ENCODE measurements at places on chromosomes 5 and 9.

- no peak for DNase-seq
These were observed 47.6 kb downstream of the BASP1 start for GRCh38 chr5:17265041-17265440.

DNA sequence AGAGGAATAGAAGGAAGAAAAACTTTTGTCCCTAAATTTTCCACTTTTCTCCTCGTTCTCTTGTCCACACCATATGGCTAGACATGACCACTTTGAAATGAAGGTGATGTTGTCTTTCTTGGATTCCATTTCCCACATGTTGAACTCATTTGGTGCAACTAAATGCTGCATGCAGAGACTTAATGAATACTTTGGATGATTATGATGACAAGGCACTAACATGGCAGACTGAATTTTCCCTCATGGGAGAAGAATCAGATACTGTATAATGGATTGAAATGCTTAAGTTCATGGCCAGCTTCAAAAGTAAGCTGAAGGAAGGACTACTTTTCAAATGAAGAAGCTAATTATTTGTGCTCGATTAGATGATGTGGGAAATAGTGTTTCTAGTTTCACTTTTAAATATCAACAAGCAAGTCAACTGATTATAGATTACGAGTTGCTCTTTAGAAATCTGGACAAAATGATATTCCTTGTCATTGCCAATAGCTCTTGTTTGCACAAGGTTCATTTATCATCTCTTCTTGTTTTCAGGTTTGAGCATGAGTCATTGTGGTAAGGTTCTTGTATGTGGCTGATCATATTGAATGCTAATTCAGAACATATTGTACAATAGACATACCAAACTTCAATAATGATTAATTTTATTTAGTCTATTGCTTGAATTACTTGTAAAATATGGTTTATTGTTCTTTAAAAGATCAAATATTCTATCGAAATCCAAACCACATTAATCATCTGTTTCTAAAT lies 501.3 kb upstream of the FTMT start:
- no peak for DNase-seq

DNA sequence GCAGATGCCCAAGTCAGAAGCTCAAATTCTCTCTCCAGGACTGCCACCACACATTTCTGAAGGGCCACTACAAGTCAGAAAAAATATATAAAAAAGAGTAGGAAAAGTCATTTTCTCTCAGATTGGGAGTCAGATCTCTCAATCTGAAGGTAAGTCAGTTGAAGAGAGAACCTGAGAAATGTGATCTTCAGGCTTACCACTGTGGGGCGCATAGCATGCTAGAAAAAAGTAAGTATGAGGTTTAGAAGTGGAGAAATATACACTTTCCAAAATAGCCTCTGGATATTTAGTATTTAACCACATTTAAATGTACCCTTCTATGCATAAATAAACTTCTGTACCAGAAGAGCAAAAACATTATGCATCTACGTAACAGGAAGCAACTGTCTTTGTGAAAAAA lies 800.7 kb upstream of the CTNND2 start:
- DNase-seq: peak; percentile 18

DNA sequence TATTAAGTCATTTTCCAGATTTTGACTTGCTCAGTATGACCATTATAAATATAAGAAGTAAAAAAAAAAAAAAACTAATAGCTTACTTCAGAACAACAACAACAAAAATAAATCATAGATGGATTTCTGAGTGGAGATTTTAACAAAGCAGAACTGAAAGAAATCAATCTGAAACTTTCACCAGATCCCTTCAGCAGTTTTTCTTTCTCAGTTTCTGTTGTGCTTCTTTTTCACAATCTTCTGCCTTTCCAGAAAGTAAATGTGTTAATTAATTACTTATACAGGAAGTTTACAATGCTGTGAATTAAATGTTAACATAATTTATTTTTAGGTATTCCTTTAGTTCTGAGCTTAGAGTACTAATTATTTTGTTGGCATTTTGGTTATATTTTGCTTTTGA lies 73.5 kb downstream of the CHSY3 start:
- DNase-seq: no peak

- DNase-seq: no peak
These were observed 3.2 kb upstream of the AKNA start for GRCh38 chr9:114390952-114391351.

DNA sequence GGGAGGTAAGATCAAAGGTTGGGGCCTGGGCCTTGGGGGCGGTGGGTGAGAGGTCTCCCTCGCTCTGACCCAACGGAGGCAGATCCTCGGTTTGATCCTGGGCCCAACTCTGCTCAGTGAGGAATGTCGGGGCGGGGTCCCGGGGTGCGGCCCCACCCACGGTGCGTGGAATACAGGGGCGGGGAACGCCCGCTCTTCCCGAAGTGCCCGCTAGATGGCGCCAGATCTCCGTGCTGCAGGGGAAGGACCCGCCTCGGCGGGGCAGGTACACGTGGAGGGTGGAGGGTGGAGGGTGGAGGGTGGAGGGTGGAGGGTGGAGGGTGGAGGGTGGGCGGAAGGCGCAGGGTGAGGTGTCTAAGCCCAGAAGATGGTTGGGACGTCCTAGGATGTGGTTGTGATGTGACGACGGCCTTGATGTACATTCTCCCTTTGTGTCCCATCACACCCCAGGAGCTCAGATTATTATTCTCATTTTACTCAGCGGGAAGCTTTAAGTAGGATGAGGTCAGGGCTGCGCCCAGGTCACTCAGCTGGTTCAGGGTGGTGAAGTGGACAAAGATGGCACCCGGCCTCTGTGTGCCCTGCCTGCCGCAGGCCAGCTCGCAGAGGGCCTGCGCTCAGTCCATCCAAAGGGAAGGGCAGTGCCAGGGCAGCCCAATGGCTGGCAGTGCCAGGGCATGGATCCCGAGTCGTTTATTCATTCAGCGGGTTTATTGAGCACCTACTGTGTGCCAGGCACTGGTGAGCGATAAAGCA lies 9.4 kb upstream of the RPS14 start:
- DNase-seq: peak; percentile 81

DNA sequence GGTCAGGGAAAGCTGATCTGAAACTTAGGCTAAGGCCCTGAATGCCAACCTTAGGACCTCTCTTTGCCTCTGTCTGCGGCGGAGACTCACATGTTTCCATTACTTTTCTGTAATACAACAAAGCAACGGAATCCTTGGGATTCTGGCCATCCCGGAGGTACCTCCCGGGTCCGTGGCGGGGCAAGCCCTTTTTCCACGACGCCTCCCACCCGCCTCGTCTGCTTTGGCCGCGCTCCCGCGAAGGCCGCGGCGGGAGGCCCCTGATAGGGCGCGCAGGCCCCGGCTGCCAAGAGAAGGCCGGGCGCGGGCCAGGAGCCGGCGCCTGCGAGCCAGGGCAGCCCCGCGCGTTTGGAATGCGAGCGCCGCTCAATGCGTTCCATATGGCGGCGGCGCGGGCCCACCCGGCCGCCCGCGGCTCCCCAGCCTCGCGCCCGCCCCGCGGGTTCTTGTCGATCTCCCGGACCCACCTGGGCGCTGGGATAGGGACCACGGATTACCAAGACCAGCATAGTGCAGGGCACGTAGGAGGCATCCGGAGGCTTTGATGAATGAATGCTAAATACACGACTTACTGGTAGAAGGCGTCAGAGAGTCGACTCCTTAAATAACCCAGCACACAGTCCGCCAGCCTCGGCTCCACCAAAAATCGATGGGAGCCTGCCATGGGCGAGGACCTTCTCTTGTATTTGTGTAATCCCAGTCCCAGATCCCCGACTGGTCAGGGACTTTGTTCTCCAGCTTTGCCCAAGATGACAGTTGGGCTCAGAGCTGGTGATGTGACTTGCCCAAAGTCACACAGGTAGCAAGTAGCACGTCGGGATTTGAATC lies 17.5 kb upstream of the PHF19 start:
- no peak for DNase-seq

DNA sequence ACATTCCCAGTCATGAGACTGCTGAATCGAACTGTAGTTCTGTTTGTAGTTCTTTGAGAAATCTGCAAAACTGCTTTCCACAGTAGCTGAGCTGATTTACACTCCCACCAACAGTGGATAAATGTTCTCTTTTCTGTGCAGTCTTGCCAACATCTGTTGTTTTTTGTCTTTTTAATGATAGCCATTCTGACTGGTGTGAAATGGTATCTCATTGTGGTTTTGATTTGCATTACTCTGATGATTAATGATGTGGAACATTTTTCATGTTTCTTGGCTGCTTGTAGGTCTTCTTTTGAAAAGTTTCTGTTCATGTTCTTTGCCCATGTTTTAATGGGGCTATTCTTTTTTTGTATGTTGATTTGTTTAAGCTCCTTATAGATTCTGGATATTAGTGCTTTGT lies 187.3 kb upstream of the TLE4 start:
- DNase-seq: no peak

DNA sequence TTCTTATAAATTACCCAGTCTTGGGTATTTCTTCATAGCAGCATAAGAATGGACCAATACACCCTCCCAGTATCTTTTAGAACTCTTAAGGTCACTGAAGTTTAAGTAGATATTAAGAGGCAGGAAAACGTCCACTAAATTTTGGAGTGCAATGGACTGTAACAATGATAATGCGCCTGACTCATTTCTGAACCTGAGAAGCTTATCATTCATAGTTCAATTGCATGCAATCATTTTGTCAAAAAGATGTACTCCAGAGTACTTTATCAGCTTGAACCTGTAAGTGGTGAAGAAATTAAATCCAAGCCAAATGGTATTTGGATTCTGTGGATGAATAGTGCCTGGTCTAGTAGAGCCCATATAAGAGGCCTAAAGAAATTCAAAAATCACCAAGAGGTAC lies 196.5 kb upstream of the CDH9 start:
- no peak for DNase-seq

DNA sequence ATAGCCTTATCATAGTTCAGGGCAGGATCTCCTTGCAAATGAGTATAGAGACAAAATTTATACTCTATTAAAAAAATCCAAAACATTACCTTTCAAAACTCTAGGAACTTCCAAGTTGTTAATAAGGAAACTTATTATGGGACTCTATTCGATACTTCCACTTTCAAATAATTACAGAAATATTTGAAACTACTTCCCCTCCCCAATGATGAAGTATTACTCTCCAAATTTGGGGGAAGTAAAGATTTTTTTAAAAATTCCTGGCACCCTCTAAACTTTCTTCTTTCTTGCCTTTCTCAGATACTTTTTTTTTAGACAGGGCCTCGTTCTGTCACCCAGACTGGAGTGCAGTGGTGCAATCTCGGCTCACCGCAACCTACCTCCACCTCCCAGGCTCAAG lies 35.1 kb downstream of the ANXA2R start:
- DNase-seq: no peak

DNA sequence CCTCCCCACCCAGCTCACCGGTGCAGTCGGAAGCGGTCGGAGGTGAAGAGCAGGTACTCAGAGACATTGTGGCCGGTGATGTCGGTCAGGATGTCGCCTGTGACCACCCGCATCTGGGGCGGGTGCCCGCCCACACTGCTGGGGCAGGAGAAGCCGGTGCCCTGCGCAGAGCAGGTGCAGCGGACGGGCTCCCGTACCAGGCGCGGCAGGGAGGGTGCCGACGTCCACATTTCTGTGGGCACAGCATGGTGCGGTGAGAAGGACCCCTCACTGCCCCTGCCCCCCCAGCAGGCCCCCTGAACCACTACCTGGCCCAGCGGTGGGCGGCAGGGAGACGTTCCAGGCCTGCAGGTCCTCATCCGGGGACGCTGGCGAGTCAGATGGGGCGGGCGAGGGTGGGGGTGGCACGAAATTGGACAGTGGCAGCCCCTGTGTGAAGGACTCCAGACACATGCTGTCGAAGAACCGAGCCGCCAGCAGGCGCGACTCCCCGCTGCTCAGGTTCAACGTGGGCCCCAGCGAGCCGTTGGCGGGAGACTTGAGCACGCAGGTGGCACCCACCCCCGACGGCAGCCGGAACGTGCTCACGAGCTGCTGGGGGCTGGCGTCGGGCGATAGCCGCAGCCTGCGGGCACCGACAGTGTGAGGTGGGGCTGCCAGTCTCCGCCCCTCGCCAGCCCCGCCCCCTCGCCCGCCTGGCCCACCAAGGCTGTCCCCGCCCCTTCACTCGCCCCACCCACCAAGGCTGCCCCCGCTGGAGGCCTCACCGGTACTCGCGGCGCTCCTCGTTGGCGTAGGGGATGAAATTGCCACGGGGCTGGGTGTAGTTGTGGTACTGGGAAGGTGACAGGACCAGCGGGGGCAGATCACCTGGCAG lies 15.1 kb downstream of the ABCA2 start:
- DNase-seq: no peak

DNA sequence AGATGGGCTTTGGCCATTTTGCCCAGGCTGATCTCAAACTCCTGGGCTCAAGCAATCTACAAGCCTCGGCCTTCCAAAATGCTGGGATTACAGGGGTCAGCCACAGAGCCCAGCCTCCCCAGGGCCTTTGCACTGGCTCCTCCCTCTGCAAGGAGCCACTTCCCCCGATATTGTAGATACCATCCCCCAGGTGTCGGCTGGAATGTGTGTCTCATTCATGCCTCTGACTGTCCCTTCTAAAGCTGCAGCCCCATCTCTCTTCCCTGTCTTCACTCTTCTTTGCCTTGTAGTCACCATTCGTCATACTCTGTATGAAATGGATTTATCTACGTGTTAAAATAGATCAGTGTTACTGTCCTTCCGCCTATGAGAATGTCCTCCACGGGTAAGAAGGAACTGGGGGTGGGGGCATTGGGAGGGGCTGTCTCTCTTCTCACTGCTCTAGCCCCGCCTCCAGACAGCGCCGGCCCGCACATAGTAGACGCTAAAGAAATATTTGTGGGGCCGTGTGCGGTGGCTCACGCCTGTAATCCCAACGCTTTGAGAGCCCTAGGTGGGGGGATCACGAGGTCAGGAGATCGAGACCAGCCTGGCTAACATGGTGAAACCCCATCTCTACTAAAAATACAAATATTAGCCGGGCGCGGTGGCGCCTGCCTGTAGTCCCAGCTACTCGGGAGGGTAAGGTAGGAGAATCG lies 68.5 kb downstream of the LMX1B start:
- no peak for DNase-seq

- DNase-seq: no peak
These were observed 484.6 kb downstream of the PRELID2 start for GRCh38 chr5:145350513-145350912.

GRCh38 chr9:88829276-88829675 lies 162.0 kb upstream of the S1PR3 start:
- DNase-seq: no peak

All from hematopoietic multipotent progenitor cell treated with erythropoietin and hydrocortisone succinate and interleukin-3 and kit ligand, for 4 days (in vitro differentiated cells).